ENCODE measurements at places on chromosomes 3 and 15.

- no peak for DNase-seq
These were observed 48.7 kb downstream of the FOXB1 start for GRCh38 chr15:60052796-60053195.

- DNase-seq, result no peak
These were observed 39.1 kb downstream of the ABTB1 start for GRCh38 chr3:127711896-127712295.

DNA sequence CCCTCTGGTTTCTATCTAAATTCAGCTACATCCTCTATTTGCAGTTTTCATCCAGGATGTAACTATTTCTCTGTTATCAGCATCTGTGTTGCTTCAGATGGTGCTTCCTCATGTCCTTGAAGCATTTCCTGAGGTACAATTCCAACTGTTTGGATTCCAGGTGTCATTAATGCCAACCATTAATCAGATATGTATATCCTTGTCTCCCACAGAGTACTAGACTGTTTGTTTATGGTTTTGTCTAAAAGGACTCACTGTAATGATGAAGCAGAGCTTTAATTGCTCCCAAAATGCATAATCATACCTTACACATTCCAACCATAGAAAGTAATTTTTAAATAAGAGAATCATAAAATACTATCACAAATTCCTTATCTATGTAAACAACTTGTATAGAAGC is 288.5 kb upstream of the MME start:
- DNase-seq, result no peak

GRCh38 chr3:30643763-30644462 is 37.5 kb downstream of the TGFBR2 start:
- peak; percentile 82 for DNase-seq

GRCh38 chr3:15513116-15513515 is 8.4 kb downstream of the COLQ start:
- DNase-seq, result no peak

DNA sequence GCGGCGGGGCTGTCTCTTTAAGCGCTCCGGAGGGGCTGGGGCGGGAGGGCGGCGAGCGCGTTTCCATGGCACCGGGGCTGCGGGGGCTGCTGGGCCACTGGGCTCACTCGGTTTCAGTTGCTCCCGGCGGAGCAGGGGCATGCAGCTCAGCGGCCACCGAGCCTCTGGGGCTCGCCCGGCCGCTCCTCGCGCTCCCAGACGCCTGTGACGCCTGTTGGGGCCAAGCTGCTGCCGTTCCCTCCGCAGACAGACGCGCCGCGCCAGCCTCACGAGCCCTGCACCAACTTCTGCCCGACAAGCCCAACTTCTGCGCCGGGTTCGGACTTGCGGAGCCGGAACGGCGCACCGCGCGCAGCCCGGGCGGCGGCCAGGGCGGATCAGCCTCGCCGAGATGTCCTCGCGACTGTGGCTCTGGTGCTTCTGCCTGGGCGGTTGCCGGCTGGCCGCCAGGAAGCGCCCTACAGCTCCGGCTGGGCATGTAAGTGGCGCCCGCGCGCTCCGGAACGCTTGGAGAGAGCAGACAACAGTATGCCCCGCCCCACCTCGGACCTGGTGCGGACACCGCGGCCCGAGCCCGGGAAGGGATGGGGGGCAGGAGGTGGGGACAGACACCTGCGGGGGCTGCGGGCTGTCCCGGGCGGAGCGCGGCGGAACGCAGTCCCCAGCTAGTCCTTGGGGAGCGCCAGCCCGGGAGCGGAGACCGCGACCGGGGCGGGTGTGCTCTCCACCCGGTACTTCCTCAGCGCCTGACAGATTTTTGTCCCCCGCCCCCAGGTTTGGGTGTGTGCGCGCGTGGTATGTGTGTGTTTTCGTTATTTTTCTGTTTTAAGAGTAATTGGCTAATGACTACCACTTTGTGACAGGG is 154.1 kb upstream of the GOLIM4 start:
- DNase-seq, result peak; percentile 30

DNA sequence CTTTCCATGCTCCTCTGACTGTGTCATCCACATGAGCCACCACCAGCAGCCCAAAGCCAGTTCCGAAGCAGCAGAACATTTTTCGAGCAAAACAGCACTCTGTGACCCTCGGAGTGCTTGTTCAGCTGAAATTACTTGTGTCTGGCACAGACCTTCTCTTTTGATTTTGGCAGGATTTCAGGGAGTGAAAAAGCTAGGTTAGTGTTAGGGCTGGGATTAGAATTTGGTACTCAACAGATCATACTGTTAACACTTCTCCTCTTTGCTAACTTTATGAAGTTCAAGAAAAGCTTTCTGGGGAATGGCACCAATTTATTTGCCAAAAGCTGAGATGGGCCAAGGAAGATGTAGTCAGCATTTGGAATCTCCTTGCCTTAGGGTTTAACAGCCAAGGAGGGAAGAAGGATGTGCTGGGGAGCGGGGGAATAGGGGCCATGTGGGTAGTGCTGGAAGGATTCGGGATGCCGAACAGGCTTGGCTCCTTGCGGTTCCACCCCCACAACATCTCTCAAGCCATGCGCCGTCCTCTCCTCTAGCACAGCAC is 55.1 kb upstream of the TRA2B start:
- no peak for DNase-seq

DNA sequence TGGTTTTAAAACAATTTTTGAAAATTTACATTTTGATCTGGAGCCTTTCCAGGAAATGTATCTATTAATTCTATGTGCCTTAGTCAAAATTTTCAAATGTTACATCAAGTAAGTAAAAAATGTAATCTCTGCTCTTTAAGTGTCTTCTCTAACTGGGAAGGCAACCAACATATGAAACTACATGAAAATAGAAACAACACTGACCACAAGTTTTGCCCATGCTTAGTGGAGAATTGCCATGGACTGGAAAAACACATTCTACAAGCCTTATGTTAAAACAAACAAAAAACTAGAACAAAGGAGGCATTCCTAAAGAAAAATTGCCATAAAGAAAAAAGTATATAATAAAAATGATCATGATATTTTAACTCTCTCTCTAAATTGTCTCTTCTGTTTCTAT is 75.9 kb upstream of the SPRED1 start:
- no peak for DNase-seq

GRCh38 chr15:27210176-27210575 is 239.2 kb downstream of the GABRG3 start:
- no peak for DNase-seq
